ENCODE measurements at places on chromosomes 13 and 19.

DNA sequence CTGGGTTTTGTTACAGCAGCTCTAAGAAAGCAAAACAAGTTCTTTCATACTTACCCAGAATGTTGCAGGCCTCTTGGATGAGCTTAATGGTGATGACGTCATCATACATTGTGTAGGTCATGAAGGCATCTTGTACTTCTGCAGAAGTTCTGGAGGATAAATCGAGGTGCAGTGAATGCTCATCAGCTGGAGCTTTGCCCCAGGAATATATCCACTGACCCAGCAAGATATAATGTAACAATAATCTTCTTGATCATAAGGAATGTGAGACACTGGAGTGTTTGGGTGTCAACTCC is 63.0 kb downstream of the C13orf42 start:
- no peak for DNase-seq

DNA sequence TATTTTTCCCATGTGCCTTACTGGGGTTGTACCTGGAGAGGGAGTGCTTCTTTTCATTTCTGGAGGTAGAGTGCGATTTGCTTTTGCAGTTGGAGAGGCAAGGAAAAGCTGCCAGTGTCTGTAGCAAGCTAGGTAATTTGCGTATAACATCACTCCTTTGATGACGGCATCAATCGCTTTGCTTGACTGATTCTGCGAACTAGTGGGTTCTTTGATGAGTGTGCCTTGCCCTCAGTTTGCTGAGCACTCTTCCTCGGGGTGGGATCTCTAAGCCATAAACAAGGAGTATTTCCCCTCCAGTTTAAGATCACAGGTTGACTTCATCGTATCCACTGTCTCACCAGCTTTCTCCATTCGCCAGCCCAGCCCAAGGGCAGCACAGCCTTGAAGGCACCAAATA is 344.5 kb downstream of the KCNRG start:
- no peak for DNase-seq

DNA sequence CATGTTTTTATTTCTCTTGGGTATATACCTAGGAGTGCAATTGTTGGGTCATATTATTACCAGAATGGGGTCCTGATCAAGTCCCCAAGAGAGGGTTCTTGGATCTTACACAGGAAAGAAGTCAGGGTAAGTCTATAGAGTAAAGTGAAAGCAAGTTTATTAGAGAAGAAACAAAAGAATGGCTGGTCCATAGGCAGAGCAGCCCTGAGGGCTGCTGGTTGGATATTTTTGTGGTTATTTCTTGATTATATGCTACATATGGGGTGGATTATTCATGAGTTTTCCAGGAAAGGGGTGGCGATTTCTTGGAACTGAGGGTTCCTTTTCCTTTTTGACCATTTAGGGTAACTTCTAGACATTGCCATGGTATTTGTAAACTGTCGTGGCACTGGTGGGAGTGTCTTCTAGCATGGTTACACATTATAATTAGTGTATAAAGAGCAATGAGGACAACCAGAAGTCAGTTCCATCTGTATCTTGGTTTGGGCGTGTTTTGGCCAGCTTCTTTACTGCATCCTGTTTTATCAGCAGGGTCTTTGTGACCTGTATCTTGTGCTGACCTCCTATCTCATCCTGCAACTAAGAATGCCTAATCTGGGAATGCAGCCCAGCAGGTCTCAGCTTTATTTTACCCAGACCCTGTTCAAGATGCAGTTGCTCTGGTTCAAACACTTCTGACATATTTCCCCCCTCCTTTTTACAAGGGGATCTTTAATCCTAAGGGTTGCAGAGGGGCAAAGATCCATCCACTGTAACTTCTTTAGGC is 41.1 kb downstream of the CEACAM1 start:
- DNase-seq = no peak

- no peak for DNase-seq
These were observed 458.6 kb downstream of the DCT start for GRCh38 chr13:94020833-94021232.

- DNase-seq = peak; percentile 78
These were observed 55.6 kb downstream of the TMED1 start for GRCh38 chr19:10780368-10780767.

DNA sequence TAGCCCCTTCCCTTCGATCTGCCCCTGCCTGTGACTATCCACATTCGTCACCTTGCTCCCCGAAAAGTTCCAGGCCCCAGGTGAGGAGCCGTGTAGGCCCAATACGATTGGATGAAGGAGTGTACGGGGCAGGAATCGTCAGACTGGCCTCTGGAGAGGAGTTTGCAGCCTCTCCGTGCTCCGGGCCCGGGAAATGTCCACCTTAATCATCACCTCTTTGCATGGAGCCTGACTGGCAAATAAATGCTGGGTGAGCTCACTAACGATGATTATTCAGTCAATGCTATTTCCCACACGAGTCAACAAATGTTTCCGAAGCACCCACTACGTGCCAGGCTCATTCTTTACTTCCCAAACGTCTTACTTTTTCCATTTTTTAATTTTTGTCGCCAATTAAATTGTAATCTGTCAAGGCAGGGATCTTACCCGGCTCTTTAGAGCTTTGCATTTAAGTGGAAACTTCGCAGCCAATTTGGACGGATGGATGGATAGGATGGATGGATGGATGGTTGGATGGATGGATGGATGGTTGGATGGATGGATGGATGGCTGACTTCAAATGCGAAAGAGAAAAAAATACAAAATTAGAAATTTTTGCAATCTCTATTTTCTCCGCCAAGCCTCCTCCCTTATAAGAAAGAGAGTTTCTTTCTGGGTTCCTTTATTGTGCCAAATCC is 45.8 kb downstream of the TGDS start:
- DNase-seq = no peak

DNA sequence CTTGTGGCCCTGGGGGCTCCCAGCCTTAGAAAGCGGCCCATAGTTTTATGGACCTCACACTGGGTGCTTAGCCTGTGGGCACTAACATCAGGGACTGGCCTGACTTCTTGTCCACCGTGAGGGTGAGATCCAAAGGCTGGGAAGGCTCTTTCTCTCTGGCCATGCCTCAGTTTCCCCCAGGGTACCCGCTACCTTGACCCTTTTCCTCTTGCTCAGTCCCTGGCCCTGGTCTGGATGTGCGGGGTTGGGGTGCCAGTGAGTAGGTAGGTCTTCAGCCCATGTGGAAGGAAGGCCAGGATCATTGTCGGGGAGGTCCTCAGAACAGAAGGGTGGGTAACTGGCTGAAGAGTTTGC is 1.6 kb upstream of the TMEM161A start:
- DNase-seq = no peak

Measured in upper lobe of left lung (tissue), 6 donors.